Osteoblast (primary cell): ENCODE measurements at places on chromosomes 13 and 19.

DNA sequence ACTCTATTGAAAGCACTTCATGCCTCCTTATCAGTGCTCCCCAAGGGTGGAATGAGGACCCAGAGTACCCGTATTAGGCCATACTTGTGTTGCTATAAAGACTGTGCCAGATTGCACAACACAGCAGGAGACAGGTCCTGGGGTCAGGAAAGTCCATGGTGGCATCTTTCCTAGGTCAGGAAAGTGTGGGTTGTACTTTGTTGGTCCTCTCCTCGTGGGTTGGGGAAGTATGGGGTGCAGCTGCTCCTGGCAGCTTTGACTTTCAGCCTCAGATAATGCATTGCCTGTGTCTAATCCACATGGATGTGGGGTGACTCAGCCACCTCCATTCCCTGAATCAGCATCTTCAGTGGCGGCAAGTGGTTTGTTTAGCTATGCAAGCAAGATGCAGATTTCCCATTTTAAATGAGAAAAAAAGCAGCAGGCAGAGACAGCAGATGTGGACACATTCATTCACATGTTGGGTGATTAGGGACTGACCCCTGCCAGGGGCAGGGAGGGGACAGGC, 8.4 kb upstream of the CYP2B6 start:
- peak; percentile 83 for DNase-seq

- no peak for DNase-seq
Observed at GRCh38 chr13:95385373-95385772, 84.1 kb upstream of the ABCC4 start.

- no peak for DNase-seq
Observed at GRCh38 chr13:51534041-51534817, 50.0 kb upstream of the WDFY2 start.

DNA sequence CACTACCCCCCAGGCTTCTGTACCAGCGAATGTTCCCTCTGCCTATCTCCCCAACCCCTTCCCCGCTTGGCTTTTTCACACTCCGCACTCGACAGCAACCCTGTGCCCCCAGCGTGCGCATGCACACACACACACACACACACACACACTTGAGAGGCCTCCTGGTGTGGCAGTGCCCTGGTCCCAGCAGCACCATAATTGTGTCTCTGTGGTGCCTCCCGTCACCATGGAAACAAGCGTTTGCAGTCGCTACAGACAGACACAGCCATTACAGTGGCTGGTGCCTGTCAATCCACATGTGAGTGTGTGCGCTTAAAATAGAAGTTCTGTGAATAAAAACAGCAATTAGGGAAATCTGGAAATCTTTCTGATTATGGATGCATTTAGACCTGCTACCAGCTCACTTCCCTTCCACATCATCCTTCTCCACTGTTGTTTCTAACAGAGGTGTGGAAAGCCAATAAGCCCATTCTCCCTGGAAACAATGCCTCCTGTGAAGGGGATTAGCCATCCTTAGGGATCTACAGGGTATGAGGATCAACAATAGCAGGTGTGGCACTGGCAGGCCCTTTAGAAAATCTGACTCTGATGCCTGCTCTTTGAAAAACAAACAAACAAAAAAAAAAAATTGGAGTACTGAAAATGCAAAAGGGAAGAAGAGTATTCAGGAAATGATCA, 146.3 kb downstream of the DCLK1 start:
- no peak for DNase-seq

DNA sequence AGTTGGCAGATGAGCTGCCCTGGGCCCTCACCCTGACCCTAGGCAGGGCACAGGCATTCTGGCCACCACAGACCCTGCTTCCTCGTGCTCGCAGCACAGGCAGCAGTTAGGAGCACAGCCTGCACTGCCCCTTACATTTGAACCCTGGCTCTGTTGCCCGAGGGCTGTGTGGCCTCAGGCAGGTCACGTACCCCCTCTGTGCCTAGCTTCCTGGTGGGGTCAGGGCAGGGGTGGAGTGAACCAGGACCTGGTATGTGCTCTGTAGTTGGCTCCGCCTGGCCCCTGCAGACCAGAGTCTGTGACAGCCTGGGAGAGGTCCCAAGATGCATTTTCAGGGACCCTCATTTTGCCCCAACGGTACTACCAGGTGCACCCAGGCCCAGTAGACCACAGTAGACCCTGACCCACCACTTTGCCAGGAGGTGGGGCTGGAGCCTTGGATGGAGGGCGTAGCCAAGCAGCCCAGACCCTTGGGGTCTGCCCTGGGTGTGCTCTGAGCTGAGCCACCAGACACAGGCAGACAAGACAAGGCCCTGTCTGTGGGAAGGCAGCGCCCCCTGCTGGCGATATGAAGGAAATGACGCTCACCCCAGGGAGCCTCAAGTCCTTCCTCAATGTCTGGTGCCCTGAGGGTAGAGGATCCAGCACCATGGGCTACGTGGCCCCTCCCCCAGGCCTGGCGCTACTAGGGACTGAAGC, 9.1 kb downstream of the LYL1 start:
- DNase-seq: peak; percentile 99
